Fibroblast of lung (primary cell): ENCODE measurements at places on chromosomes 7 and 10. TPM values are rescaled to one million over a fixed set of nuclear protein-coding genes. Genes with fewer than 3 reads are reported as not detected.

EGFR gene
- total RNA-seq = 36.0 and 55.3 TPM in 2 replicates

DNA sequence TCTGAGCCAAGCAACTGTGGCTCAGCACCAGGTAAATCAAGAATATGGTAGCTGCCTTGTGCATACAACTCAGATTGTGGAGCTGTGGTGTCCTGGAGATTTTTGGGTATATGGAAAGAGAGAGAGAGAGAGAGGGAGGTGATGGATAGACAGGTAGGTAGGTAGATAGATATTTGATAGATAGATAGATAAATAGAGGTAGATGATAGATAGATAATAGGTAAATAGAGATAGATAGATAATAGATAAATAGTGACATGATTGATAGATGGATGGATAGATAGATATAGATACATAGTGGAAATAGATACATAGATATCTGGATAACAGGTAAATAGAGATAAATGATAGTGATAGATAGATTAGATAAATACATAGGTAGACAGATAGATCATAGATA, 206.3 kb downstream of the KLF6 start:
- no peak overlapping the region for H3K27ac ChIP-seq
- no peak overlapping the region for H3K4me3 ChIP-seq
- no peak for DNase-seq
- no peaks in the 10 kb centered on the region for H3K4me1 ChIP-seq
- H3K27me3 ChIP-seq = no peaks in the 10 kb centered on the region
- H3K36me3 ChIP-seq = no peaks in the 10 kb centered on the region

FKBP6 gene
- total RNA-seq = not detected in 2 replicates

PAPSS2 gene
- 51.1 and 102 TPM in 2 replicates for total RNA-seq

MEOX2 gene
- total RNA-seq = 0.50 and 1.5 TPM in 2 replicates

CHST3 gene
- total RNA-seq = 24.1 and 29.9 TPM in 2 replicates

DNA sequence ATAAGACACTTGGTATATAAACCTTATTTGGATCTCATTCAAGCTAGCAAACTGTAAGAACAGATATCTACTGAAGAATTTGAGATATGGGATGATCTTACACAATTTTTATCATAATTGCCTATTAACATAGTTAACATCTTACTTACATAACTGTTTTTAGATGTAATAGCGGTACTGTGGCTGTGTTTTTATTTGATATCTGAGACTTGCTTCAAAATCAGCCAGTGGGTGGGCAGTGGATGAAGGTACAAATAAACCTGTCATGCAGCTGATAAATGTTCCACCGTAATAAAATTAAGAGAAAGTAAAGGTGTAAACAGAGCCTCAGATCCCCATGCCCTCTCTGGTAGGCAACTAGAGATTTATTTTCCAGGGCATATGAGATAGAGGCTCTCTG, 28.4 kb upstream of the PTPRN2 start:
- peaks cover 2% of the 10 kb centered on the region for H3K4me1 ChIP-seq
- H3K27me3 ChIP-seq = no peaks in the 10 kb centered on the region
- H3K27ac ChIP-seq = no peak overlapping the region
- H3K4me3 ChIP-seq = no peak overlapping the region

DNA sequence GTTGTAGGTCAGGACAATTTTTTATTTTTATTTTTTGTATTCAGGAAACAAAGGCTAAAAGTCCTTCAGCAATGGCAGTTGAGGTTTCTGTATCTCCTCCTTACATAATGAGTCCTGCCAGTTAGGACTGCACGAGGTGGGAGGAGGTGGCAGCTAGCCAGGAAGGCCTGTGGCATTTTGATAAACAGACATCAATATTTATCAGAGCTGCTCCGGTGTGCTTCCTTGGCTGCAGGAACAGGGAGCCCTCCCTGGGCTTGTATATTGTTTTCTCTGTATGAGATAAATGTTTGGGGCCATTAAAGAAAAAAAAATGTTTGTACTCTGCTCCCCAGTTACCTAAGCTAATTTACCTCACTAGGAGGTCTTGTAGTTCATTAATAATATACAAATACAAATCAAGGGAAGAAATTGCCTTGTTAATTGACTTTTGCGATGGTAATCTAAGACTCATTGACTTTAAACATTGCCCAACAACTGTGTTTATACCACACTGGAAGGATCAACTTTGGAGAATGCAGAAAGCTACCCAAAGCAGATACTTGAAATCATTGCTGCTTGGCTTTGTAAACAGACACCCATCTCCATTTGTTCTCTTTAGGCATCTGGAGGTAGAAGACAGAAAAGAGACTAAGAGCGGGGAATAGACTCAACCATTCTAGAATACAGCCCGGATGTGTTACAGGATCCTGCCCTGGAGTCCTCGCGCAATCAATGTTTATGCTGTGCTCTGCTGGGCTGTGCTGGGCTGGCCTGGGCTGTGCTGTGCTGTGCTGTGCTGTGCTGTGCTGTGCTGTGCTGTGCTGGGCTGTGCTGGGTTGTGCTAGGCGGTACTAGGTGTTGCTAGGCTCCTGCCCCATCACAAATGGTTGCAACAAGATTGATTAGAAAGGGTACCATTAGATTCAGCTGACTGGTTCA, 36.5 kb upstream of the PDZD8 start:
- no peaks in the 10 kb centered on the region for H3K4me1 ChIP-seq
- H3K27ac ChIP-seq = no peak overlapping the region
- H3K27me3 ChIP-seq = no peaks in the 10 kb centered on the region
- no peaks in the 10 kb centered on the region for H3K36me3 ChIP-seq
- no peak overlapping the region for H3K4me3 ChIP-seq
- DNase-seq = no peak

- no peak overlapping the region for H3K4me3 ChIP-seq
- H3K27ac ChIP-seq = no peak overlapping the region
- no peaks in the 10 kb centered on the region for H3K27me3 ChIP-seq
- peaks cover 26% of the 10 kb centered on the region for H3K36me3 ChIP-seq
Measured at GRCh38 chr7:6651851-6652445, 14.8 kb downstream of the ZNF316 start.

DNA sequence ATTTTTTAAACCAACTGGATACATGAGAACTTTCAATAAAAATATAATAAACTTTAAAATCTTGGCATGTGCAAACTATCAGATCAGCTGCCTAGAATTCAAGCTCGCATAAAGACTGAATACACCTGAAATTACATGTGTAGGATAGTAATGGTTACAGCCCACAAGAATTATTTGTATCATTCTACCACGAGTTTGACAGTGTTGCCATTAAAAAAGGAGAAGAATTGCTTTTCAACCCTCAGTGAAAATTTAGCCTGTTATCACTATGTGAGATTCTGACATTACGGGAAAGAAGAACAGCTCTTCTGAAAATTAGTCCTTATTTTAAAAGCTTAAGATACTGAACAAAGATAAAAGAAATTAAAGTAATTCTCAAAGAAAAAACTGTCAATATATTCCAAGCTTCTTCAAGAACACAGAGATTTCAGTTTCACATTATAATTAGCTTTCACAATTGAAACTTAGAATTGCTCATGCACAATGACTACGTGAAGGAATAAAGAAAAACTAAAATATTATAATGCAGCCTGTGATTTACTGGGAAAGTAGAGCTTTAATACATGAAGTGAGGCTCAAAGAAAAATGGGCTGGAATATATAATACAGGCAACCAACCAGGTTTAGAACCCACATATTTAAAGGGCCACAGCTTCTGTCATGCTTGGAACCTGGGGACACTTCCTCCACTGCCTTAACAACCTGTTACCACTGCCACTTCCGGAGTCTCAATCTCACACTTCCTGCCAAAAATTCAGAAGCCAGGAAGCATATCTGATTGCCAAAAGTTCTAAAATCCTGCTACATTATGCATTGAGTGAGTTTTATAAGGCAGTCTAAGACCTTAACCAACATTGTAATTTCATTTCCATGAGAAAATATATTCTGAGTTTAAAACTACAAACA, 23.2 kb downstream of the TPK1 start:
- H3K36me3 ChIP-seq = no peaks in the 10 kb centered on the region
- DNase-seq = no peak
- no peak overlapping the region for H3K4me3 ChIP-seq
- H3K4me1 ChIP-seq = no peaks in the 10 kb centered on the region
- H3K27me3 ChIP-seq = no peaks in the 10 kb centered on the region
- no peak overlapping the region for H3K27ac ChIP-seq

ZNF487 gene
- total RNA-seq = 3.3 and 4.0 TPM in 2 replicates

- H3K27ac ChIP-seq = no peak overlapping the region
- H3K36me3 ChIP-seq = no peaks in the 10 kb centered on the region
- no peaks in the 10 kb centered on the region for H3K4me1 ChIP-seq
- H3K27me3 ChIP-seq = no peaks in the 10 kb centered on the region
- no peak overlapping the region for H3K4me3 ChIP-seq
Measured at GRCh38 chr7:92403760-92404074, 43.6 kb upstream of the GATAD1 start.

DNA sequence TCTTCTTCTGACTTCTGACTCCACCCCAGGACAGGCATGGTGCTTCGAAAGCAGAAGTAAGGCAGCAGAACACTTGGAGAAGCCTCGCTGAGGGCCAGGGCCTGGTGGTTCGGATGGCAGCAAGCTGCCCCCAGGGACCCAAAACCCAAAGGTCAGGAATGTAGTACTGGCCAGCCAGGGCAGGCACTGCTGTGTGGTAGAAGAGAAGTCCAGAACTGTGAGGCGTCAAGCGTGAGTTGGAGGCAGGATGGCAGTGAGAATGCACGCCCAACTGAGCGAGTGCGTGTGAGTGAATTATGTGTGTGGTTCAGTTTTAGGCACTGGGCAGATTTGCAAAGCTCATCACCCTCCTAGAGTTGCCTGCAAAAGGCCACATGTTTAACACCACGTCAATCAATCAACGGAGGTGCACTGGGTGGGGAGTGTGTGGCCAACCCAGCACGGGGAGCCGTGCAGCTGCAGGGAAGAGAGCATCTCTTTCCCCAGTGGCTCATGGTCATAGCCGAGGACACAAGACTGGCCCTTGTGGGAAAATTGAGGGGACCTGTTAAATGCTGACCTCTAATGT, 144.3 kb downstream of the KCNMA1 start:
- no peak overlapping the region for H3K27ac ChIP-seq
- no peaks in the 10 kb centered on the region for H3K36me3 ChIP-seq
- peaks cover 2% of the 10 kb centered on the region for H3K4me1 ChIP-seq
- DNase-seq = no peak
- no peaks in the 10 kb centered on the region for H3K27me3 ChIP-seq
- no peak overlapping the region for H3K4me3 ChIP-seq

DNA sequence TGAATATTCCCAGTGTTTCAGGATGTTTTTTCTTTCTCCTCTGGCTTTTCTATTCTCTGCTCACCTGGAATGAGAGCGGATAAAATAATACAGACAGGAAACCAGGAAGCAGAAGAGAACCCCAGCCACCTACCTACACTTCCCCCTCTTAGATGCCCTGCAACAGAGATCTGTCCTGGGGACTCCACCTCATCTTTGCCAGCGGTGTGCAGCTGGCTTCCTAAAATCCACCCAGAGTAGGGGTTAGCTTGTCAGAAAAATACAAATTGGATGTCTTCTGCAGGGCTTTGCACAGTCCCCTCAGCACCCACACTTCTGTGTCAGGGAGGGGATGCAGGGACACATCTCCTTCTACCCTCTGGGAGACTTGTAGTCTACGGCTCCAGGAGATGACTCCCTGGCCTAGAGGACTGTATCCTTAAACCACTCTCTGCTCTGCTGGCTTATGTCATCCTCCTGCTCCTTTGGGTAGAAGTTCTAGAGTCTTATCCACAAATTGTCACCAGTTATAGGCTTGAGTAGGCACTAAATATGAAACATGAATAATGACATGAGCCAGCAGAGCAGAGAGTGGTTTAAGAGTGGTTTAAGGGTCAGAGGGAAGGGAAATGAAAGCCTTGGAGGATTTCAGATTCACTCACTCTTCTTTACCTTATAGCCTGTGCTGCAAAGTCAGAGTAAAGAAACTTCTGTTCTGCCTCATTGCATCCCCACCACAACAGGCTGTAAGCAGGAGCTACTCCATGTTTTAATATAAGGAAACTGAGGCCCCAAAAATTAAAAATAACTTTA, 749.4 kb downstream of the AUTS2 start:
- H3K27me3 ChIP-seq = no peaks in the 10 kb centered on the region
- H3K36me3 ChIP-seq = no peaks in the 10 kb centered on the region
- H3K4me3 ChIP-seq = no peak overlapping the region
- no peak for DNase-seq
- H3K4me1 ChIP-seq = no peaks in the 10 kb centered on the region
- H3K27ac ChIP-seq = no peak overlapping the region

LRCH4 gene
- total RNA-seq = 5.6 and 7.3 TPM in 2 replicates

DNA sequence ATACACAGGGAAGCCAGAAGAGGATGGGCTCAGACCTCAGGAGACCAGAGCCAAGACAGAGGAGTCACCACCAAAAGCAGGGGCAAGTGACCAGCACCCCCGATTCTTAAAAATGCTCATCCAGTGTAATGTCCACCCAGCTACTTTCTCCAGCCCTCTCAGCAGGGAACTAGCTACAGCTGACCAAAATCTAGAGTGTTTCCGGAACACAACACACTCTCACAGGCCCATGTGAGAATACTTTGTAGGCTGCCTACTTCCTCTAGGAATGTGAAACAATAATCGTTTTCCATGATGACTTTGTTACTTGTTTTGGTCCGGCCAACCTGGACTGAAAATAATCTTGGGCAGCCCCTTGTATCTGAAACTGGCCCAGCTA, 14.5 kb downstream of the PSAP start:
- peak; percentile 51 for DNase-seq
- H3K27me3 ChIP-seq = no peaks in the 10 kb centered on the region
- H3K4me1 ChIP-seq = peaks cover 38% of the 10 kb centered on the region
- peaks cover 11% of the 10 kb centered on the region for H3K36me3 ChIP-seq
- H3K4me3 ChIP-seq = no peak overlapping the region
- H3K27ac ChIP-seq = peak overlapping the region; percentile 40

DNA sequence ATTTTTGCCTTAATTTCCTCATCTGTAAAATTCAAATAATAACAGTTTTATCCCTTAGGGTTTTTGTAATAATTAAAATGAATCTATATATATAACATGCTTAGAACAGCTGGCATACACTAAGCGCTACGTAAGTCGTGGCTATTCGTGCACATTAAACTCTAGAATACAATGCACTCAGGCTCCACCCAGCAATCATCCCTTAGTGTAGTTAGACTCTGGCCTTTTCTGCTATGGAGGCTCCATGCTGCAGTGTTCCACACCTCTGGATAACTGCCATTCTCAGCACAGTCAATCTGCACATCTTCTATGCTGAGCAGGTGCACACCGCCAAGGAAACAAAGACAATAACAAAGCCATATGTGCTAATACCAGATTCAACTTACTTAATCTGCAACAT, 92.9 kb downstream of the IPMK start:
- DNase-seq = no peak
- H3K4me3 ChIP-seq = no peak overlapping the region
- no peaks in the 10 kb centered on the region for H3K36me3 ChIP-seq

DNA sequence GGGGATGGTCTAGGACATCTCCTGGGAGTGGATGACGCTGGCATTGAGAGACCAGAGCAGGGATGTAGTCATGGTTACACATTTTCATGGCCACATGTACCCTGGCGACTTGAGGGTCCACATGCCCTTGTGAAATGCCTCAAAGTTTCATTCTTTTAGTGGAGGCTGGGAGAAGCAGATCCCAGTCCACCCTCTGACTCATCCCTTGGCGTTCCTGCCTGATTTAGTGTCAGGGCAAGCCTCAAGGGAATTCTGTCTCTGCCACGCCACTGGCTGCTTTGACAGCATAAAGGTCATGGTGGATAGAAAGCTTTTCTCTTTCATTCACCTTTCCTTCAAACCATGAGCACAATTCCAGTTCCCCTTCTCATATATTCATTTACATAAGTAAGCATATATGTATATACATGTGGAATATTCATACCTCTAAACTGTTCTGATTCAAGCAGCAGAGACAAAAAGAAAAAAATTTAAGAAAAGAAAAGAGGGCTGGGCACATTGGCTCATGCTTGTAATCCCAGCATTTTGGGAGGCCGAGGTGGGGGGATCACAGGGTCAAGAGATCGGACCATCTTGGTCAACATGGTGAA, 21.8 kb upstream of the KIF5B start:
- H3K36me3 ChIP-seq = no peaks in the 10 kb centered on the region
- peaks cover 6% of the 10 kb centered on the region for H3K4me1 ChIP-seq
- H3K27ac ChIP-seq = peak overlapping the region; percentile 2
- H3K4me3 ChIP-seq = no peak overlapping the region

PLXNA4 gene
- total RNA-seq = 1.2 and 1.8 TPM in 2 replicates
